Chondrocyte (in vitro differentiated cells): ENCODE measurements at places on chromosomes 2 and 18.

DNA sequence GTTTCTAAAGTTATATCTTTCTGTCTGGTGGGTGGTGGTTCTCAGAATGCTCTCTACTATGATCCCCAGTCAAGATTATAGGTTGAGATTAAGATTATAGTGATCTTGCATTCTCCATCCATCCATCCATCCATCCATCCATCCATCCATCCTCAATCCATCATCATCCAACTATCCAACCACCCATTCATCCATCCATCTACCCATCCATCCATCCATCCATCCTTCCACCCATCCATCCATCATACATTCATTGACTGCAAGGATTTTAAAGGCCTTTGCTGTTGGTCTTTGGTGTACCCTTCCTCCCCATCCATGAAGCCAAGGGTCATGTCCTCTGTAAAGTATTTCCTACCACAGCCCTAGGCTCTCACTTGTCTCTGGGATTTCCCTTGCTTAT is 13.1 kb downstream of the GLI2 start:
- no peak for DNase-seq

DNA sequence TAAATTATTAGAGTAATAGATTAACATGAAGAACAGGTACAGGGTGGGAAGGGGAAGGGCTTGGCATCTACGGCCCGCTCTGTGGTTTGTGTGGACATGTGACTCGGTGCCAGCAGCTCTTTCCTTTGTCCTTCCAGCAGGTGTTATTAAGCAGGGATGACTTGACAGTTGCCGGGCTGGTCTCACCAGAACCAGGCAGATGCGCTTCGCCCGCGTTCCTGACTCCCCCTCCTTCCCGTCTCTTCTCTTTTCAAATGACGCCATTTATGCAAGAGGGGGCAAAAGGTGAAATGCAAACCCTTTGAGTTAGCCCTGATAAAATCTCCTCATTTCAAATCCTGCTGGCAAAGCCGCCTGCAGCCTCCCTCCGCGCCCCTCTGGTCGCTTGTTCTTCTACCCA is 38.9 kb upstream of the MGAT4A start:
- DNase-seq = no peak

- DNase-seq = no peak
These were observed at the start of gene RAMP1 for GRCh38 chr2:237859533-237860272. Gene RAMP1 (plus strand): TSS chr2:237859623. CDS start chr2:237859676, 53 bp downstream.

- no peak for DNase-seq
These were observed 138.1 kb upstream of the CHAC2 start for GRCh38 chr2:53629501-53629900.

DNA sequence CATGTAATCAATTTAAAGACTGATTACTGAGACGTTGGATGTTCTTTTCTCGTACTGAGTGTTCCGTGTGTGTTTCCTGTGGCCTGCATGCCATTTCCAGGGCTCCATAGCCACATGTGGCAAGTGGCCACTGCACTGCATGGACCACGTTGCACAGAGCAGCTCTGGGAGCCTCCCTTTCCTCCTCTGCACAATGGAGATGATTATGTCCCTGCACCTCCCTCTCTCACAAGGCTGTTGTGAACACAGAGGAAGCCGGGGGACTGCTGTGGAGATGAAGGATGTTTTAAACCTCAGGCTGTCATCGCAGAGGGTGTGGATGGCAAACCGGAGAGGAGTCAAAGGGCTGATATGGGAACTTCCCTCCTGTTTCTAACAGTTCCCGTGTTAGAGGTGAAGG is 87.7 kb downstream of the TGOLN2 start:
- DNase-seq = no peak

DNA sequence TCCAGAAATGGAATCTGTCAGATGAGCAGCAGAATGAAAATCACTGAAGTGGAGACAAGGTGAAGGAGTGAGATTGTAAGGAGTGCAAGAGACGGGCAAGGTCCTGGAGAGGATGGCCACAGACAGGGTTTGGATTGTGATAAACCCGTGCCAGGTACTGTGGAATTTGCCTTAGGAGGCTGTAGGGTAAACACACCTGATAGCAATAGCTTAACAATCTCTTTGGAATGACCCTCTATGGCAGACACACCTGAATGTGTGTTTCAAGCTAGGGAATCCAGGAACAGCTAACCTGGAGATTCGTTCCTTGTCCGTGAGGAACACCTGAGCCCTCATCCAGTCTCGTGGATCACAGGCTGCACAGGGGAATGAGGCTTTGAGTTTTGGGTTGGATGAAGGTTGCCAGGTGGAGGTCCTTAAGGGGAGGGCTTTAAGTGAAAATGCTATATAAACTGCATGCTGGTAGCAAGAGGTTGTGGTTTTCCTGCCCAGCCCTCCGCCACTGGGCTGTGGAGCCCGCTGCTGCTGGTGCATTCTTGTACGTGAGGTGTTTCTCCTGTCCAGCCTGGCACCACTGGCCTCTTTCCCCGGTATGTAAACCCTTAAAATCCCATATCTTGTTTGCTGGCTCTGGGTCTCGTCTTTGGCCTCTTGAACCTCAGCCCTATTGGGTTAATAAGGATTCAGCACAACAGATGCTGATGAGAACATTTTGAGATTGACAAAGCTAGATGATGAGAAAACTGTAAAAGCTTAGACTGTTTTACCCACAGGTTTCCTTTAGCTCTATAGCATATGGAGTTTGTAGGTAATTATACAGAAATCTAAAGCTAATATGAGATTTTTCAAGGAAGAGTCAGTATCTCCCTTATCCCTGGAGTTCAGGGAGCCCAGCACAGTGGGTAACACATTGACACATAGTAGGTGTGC is 117.9 kb downstream of the ARHGAP15 start:
- DNase-seq = no peak

- DNase-seq = no peak
These were observed 29.8 kb downstream of the SLC39A6 start for GRCh38 chr18:36099311-36099710.

GRCh38 chr2:902584-902983 is 48.1 kb upstream of the SNTG2 start:
- no peak for DNase-seq

- DNase-seq = no peak
These were observed 35.4 kb upstream of the EML4 start for GRCh38 chr2:42133771-42134195.

- no peak for DNase-seq
These were observed 4.9 kb downstream of the DAW1 start for GRCh38 chr2:227876300-227876801.

GRCh38 chr18:48928787-48929186 is 22.0 kb downstream of the SMAD7 start:
- DNase-seq = no peak

GRCh38 chr2:25790074-25790790 is 88.1 kb downstream of the ASXL2 start:
- no peak for DNase-seq

- DNase-seq = no peak
These were observed 24.2 kb upstream of the TOGARAM2 start for GRCh38 chr2:28956890-28957289.

- no peak for DNase-seq
These were observed 7.6 kb upstream of the SPDYA start for GRCh38 chr2:28802975-28803429.

DNA sequence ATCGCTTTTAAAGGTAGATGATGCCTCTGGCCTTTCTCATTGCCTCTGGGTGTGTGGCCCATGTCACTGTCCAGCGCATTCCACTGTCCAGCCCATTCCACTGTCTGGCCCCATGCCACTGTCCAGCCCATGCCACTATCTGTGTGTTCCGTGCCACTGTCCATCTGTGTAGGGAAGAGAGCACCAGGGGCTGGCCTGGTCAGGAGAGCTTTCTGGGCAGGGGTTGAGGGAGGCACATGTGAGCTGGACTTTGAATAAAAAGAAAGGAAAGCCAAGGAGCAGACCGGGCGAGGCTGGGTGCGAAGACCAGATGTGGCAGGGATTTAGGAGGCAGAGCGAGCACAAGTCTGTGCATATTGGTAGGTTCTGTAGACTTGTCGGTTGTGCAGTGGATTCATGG is 236.2 kb downstream of the NEDD4L start:
- DNase-seq = no peak
